PC-3 (cell line): ENCODE measurements at places on chromosomes 2 and 18. TPM values are rescaled to one million over a fixed set of nuclear protein-coding genes. Genes with fewer than 3 reads are reported as not detected.

DNA sequence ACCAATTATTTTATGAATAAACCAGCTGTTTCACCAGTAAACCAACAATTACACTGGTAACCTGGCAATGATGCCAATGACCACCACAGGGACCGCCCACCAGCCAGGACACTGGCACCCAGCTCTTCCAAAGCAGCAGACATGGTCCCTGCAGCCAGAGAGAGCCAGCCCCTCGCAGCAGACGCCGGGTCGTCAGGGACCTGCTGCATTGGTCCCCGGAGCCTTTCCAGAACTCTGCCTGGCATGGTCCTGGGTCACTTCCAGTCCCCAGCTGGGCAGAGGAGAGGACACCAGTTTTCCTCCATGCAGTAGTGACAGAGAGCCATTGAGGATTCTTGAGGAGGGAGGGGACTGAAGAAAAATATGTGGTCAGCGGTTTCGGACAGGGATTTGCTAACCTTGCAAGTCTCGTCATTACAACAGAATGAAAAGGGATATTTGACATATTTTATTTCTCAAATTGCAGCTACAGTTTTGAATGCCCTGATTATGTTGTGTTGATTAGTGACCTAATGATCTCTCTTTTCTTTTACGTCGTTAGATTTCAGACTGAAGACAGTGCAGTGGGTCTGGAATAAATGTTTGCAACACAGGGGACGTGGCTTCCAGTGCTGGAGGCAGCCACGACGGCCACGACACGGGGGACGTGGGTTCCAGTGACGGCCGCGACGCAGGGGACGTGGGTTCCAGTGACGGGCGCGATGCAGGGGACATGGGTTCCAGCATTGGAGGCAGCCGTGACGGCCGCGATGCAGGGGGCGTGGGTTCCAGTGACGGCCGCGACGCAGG is 154.5 kb downstream of the TPO start:
- no peaks in the 10 kb centered on the region for H3K4me1 ChIP-seq
- H3K36me3 ChIP-seq, result no peaks in the 10 kb centered on the region
- no peak for DNase-seq
- H3K27me3 ChIP-seq, result no peaks in the 10 kb centered on the region
- H3K27ac ChIP-seq, result no peak overlapping the region

- no peaks in the 10 kb centered on the region for H3K4me1 ChIP-seq
- no peaks in the 10 kb centered on the region for H3K36me3 ChIP-seq
- no peak overlapping the region for H3K27ac ChIP-seq
- no peaks in the 10 kb centered on the region; the same call in 1 of the 2 replicates for H3K27me3 ChIP-seq
- no peak overlapping the region for H3K4me3 ChIP-seq
- no peak for DNase-seq
Measured at GRCh38 chr2:212034841-212035585, 503.6 kb downstream of the ERBB4 start.

M1AP gene
- total RNA-seq, result not detected in 2 replicates

DNA sequence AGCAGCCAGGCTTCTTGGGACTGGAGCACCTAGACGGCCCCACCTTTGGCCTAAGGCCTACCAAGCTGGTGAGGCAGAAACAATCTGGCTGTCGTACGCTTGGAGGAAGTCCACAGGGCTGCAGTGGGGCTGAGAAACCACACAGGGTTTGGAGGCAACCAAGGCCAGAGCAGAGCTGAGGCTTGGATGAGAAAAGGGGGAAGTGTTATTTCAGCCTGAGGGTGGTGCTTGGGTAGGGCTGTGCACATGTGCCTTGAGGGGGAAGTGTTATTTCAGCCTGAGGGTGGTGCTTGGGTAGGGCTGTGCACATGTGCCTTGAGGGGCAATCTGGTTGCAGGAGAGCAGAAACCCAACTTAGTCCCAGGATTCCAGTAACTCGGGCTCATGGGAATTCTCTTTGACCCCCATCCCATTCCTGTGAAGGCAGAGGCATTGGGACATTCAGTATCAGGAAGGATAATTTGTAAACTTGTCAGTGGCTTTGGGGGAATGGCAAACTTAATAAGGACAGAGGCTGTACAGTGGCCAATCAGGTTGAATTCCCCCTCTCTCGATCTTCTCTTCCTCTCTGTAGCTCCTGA is 971 bp upstream of the FBXO41 start:
- DNase-seq, result no peak
- no peaks in the 10 kb centered on the region for H3K36me3 ChIP-seq
- H3K4me1 ChIP-seq, result peaks cover 12% of the 10 kb centered on the region; the same call in 1 of the 2 replicates
- 0 out of 2 replicates have a peak, but pooled peaks cover 3% of the 10 kb centered on the region for H3K27me3 ChIP-seq

DNA sequence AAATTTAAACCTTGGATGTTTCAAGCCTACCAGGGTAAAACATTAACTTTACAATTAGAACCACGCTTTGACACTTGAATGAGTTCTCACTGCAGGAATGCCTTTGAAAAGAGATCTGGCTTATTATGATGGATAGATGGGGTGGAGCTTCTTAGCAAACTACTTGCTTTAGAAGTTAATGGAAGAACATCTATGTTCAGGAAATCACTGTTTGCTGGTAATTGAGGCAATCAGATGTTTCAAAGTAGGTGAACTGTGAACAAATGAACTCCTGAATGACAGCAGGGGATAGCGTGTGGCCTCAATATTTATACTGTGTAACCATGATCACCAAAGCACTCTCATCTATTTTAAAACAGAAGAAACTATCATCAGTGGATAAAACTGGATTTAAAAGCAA is 383.6 kb downstream of the PIK3C3 start:
- DNase-seq, result no peak
- no peaks in the 10 kb centered on the region for H3K27me3 ChIP-seq
- H3K36me3 ChIP-seq, result no peaks in the 10 kb centered on the region
- H3K4me1 ChIP-seq, result no peaks in the 10 kb centered on the region
- H3K27ac ChIP-seq, result no peak overlapping the region

MLPH gene
- 201 and 270 TPM in 2 replicates for total RNA-seq

C2orf74 gene
- 12.2 and 16.8 TPM in 2 replicates for total RNA-seq

DNA sequence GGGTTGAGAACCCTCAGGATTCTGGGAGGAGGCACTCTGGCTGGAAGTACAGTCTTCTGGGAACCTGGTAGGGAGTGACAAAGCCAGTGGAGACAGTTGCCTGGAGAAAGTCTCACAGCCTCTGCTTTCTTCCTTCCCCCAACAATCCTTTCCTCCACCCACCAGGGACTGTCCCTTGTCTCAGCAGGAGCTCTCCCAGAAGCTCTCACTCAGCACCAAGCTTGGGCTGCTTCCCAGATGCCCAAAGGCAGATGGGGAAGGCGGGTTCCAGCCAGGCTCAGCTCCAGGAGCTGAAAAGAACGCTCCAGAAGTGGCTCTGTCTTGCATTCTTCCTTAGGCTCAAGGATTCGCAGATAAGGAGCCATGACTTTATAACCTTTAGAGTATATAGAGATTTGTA is 7.6 kb upstream of the NAGK start:
- H3K27ac ChIP-seq, result no peak overlapping the region
- H3K27me3 ChIP-seq, result no peaks in the 10 kb centered on the region; the same call in 1 of the 2 replicates
- H3K36me3 ChIP-seq, result no peaks in the 10 kb centered on the region

MCM6 gene
- total RNA-seq, result 39.9 and 61.5 TPM in 2 replicates

- no peak overlapping the region for H3K27ac ChIP-seq
- DNase-seq, result no peak
- no peaks in the 10 kb centered on the region for H3K36me3 ChIP-seq
- H3K4me3 ChIP-seq, result no peak overlapping the region
- no peaks in the 10 kb centered on the region for H3K27me3 ChIP-seq
Measured at GRCh38 chr2:191489177-191489576, 188.8 kb upstream of the NABP1 start.

DNA sequence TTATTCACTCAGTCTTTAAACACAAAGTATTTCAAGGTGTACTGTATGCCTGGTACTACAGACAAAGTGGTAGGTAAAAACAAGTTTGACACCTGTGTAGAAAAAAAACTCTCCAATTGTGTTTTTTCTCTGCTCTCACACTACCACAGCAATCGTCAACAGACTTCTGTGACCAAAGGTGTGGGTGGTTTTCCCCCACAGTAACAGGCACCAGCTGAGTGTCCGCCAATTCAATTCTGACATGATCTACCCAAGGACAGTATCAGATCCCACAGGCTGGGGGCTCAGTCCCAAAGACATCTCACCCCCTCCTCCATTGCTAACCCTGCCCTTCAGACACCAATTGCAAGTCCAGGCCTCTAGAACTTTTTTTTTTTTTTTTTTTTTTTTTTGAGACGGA is 71.2 kb downstream of the CD226 start:
- no peak overlapping the region for H3K4me3 ChIP-seq
- DNase-seq, result no peak
- H3K27me3 ChIP-seq, result no peaks in the 10 kb centered on the region
- H3K36me3 ChIP-seq, result no peaks in the 10 kb centered on the region
